NCI-H1694 treated with DMSO at 0.1 percent for 48 hours (cell line): ENCODE measurements at places on chromosomes 7 and 10.

DNA sequence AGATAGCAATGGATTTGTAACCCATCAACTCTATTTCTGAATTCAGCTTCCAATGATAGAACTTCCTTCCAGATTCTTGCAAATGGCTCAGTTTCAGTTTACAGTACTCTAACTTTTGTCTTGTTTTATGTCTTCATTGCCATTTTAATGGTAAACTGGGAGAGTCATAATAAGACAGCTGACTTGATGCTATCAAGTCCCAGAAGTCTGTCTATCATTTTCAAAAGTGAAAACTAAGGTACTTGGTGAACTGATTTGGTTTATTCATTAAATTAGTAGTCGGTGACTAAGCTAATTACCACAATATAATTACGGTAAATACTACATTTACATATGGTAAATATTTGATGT is 25.0 kb downstream of the RTKN2 start:
- DNase-seq, result no peak

DNA sequence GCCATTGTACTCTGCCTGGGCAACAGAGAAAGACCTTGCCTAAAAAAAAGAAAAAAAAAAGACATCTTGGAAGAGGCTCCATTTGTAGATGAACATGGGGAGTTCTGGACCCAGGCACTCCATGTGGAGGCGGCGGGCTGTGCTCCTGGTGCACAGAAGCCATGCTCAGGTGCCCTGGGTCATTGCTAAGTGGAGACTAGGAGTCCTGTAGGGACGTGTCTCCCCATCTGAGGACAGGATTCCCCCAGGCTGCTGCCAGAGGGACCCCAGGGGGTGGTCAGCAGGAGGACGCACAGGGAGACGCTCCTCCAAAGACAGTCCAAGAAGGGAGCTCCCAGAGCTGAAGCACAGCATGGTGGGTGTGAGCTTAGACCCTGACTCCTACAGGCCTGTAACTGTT is 34.3 kb downstream of the SBDS start:
- no peak for DNase-seq

DNA sequence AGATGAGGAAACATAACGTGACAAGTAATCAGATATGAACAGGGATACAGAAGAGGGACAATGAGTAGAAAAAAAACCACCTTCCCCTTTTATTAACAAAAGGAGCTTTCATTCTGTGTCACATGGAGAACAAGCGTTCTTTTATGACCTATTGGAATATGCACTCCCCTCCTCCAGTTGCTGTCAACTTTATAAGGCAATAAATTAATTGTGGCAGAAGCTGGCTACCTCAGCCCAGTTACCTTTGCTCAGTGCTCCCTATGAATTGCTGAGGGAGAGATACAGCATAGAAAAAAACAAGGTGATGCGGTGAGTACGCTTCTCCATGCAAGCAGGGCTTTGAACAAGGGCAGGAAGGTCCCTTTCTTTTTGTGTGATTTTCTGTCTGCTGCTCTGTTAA is at the start of gene MGAM2:
TSS of gene MGAM2 (plus strand) at position 220 of the 400 bp plus-strand sequence. CDS start 5,156 bp downstream, outside the sequence.
- no peak for DNase-seq

DNA sequence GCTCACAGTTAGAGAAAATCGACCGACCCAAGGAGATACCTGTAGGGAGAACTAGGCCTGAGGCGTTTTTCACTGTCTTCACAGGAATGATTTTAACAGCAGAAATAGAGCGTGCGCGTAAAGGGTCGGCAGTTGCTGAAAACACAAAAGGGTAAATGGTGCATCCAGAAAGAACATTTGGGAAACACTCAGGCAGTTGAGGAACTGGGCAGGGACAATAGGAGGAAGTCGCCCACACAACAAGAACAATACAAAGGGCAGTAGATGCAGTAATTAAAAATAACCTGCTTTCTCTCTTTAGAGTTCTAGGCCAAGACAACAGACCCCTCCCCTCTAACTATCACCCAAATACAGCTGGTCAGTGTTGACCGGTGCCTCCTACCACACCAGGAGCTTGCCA is 126.6 kb downstream of the SORBS1 start:
- DNase-seq, result no peak
